ENCODE measurements at places on chromosomes 1 and 21. TPM values are rescaled to one million over a fixed set of nuclear protein-coding genes. Genes with fewer than 3 reads are reported as not detected.

Gene SPRR4
- total RNA-seq: not detected

Gene EDN2
- 1.2 TPM for total RNA-seq

Gene GBP7
- not detected for total RNA-seq

Gene KRTAP7-1
- not detected for total RNA-seq

Gene KCNJ6
- under 0.01 TPM for total RNA-seq

Gene RPS6KA1
- 8.3 TPM for total RNA-seq

Gene PEX14
- 22.6 TPM for total RNA-seq

Gene GPR25
- total RNA-seq: not detected

GRCh38 chr1:162388615-162389014 lies 7.1 kb downstream of the C1orf226 start:
- H3K4me3 ChIP-seq: no peak overlapping the region
- H3K4me1 ChIP-seq: peaks cover 6% of the 10 kb centered on the region
- no peaks in the 10 kb centered on the region for H3K36me3 ChIP-seq
- no peak overlapping the region for H3K27ac ChIP-seq
- H3K27me3 ChIP-seq: no peaks in the 10 kb centered on the region

GRCh38 chr1:198162091-198162767 lies 5.4 kb downstream of the NEK7 start:
- H3K4me3 ChIP-seq: no peak overlapping the region

DNA sequence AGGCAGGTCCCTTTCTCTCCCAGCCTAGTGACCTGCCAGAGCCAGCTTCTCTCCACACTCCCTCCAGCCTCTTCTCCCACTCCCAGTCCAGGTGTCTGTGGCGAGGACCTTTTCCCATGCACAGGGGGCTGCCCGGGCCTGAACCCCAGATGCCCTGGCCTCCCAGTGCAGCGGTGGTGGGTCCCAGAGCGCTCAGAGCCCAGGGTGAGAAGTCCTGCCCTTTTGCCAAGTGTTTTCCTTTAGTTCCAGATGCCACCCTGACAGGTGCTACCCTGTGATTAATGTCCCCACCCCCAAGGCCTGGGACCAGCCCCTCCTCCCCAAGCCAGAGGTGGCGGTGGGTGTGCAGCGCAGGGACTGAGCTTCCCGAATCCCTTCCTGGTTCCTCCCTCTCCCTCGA lies 90.4 kb downstream of the PAX7 start:
- no peaks in the 10 kb centered on the region for H3K36me3 ChIP-seq
- H3K4me3 ChIP-seq: no peak overlapping the region
- no peak overlapping the region for H3K27ac ChIP-seq
- peaks cover 15% of the 10 kb centered on the region for H3K4me1 ChIP-seq

DNA sequence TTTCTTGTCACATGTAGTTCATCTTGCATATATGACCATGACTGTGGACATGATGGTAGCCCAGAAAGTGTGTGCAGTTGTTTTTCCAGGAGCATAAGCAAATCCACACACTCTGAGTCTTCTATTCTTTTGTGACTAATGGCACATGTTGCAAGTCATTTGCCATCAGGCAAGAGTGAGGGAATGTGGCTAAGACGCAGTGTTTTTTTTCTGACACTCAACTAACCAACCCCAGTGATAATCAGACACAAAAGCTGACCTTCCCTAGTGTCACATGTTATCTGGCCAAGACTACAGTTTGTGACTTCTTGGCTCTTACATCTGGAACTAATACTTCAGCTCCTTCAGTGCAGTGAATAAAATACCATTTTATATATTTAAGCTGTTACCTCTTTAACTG lies 108.8 kb downstream of the ITSN1 start:
- H3K27ac ChIP-seq: no peak overlapping the region
- H3K27me3 ChIP-seq: no peaks in the 10 kb centered on the region

DNA sequence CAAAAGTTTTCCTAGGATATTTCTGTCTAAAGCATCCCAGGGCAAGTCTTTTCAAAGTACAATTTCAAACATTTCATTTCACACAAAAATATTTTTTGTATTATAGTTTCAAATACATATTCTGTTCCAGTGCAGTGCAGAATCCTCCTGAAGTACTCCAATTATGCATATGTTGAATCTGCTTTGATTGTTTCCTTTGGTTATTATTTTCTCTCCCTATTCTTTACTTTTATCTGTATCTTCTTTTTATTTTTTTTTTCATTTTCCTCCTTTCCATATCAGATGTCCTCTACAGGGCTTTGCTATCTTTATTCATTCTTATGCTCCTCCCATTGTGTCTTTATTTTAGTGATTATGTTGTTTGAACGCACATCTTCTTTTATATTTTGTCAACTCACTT lies 274.8 kb downstream of the DPYD start:
- no peaks in the 10 kb centered on the region for H3K27me3 ChIP-seq
- no peak overlapping the region for H3K4me3 ChIP-seq
- H3K4me1 ChIP-seq: peaks cover 6% of the 10 kb centered on the region
- no peaks in the 10 kb centered on the region for H3K36me3 ChIP-seq
- DNase-seq: no peak
- no peak overlapping the region for H3K27ac ChIP-seq

DNA sequence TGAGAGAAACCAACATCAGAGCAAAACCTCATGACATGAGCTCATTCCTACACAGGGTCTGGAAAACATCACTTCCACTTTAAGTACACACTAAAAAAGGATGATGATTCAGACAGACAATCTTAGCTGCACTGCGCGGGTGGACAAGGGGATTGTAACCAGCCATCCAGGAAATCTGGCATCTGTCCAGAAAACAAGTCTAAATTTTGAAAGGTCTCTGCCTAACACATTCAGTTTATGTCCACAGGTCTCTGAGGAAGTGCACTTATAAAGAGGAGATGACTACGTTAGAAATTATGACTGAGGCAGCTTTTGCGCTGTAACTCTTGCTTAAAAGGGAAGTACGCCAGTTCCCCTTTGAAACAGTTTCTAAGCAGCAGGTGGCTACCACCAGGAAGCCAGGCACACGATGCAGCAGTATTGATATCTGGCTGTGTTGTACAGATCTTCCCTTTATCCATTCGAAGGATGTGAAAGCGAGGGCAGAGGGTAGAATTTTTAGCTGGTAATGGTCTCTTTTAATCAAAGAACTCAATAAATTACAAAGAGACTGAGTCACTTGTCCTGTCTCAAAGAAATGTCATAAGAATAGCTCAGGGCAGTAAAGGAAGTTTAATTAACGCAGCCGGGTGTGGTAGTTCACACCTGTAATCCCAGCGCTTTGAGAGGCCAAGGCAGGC lies 128.0 kb downstream of the SETD4 start:
- no peaks in the 10 kb centered on the region for H3K36me3 ChIP-seq
- no peak overlapping the region for H3K4me3 ChIP-seq
- peak overlapping the region; percentile 49 for H3K27ac ChIP-seq

DNA sequence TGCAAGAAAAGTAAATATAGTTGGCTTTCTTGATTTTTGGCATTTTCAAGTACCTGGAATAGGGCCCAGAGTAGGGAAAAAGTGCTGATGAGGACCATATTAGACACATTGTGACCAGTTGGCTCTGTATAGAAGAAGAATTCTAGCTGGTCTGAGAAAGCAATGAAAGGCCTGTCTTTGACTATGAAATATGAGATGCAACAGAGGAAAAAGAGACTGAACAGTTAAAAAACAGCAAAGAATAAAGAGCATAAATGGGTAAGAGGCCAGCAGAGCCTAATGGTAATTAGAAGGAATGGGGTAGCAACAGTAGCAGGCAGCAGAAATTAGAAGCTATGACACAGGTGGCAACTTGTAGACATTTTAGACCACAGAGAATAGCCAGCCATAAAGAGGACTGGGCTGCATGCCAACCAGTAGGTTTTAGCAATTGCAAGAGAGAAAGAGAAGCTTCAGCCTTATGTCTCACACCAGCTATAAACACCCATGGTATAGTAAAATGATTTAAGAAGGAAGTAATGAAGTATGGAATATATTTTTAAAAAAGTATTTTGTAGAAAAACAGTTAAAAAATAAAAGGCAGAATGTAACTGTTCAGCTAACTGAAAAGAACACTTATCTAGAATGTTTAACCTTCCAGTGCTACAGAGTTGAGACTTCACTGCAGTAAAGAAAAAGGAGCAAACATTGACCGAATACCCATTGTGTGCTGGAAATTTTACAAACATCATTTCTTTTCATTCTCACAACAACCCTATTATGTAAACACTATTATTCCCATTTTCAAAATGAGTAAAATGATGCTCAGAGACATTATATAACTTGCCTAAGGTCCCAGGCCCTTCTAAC lies 114.1 kb downstream of the LHX4 start:
- H3K36me3 ChIP-seq: no peaks in the 10 kb centered on the region
- no peak overlapping the region for H3K27ac ChIP-seq
- H3K4me3 ChIP-seq: no peak overlapping the region
- no peak for DNase-seq

- H3K4me3 ChIP-seq: no peak overlapping the region
- DNase-seq: no peak
- no peaks in the 10 kb centered on the region for H3K27me3 ChIP-seq
Measured at GRCh38 chr1:226641671-226642231, 93.2 kb downstream of the STUM start.

- no peak for DNase-seq
- H3K4me3 ChIP-seq: no peak overlapping the region
- no peak overlapping the region for H3K27ac ChIP-seq
- no peaks in the 10 kb centered on the region for H3K27me3 ChIP-seq
- H3K4me1 ChIP-seq: no peaks in the 10 kb centered on the region
Measured at GRCh38 chr1:162368451-162368850, 8.2 kb downstream of the SPATA46 start.

GRCh38 chr1:52571783-52572182 lies 18.9 kb upstream of the TUT4 start:
- no peaks in the 10 kb centered on the region for H3K27me3 ChIP-seq
- H3K27ac ChIP-seq: no peak overlapping the region
- no peak overlapping the region for H3K4me3 ChIP-seq
- no peaks in the 10 kb centered on the region for H3K36me3 ChIP-seq
- DNase-seq: no peak

Measured in esophagus muscularis mucosa (tissue), 4 donors.